ENCODE measurements at places on chromosomes 3 and 15.

- DNase-seq = no peak
These were observed 38.4 kb upstream of the CHD2 start for GRCh38 chr15:92861742-92862141.

DNA sequence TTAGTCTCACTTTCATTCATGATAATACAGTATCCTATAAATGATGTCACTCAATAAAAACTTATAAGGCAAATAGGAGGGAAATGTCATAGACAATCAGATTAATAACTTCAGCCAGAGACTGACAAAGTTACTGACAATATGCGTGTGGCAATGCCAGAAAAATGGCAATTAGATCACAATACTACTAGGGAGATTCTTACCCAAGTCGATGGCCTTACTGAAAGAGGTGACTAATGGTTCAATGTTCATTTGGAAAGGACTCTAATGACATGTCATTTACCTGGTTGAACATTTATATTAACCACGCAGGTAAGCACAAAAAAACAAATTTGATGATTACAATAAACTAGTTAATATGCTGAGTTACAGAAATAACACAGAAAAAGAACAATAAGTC is 45.9 kb upstream of the WDR5B start:
- DNase-seq = no peak

- no peak for DNase-seq
These were observed 60.5 kb downstream of the TLE3 start for GRCh38 chr15:70037292-70037640.

- DNase-seq = no peak
These were observed 36.3 kb upstream of the FBXL22 start for GRCh38 chr15:63560741-63561448.

GRCh38 chr15:75178171-75178937 is 23.3 kb upstream of the C15orf39 start:
- no peak for DNase-seq

- no peak for DNase-seq
These were observed 157.5 kb downstream of the MEGF11 start for GRCh38 chr15:66095871-66096687.

DNA sequence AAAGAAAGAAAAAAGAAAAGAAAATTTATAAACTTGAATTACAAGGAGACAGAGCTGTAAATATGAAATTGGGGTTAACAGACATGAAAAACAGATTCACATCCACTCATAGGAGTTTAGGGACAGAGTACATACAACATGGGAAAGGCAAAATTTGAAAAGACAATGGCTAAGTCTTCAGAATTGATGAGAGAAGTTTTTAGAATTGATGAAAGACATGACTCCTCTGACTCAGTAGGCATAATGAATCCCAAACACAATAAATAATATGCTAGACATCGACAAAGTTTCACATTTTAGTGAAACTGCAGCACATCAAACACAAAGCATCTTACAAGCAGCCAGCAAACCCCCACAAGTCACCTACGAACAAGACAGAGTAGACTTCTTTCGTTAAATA is 84.4 kb upstream of the MELTF start:
- DNase-seq = no peak

DNA sequence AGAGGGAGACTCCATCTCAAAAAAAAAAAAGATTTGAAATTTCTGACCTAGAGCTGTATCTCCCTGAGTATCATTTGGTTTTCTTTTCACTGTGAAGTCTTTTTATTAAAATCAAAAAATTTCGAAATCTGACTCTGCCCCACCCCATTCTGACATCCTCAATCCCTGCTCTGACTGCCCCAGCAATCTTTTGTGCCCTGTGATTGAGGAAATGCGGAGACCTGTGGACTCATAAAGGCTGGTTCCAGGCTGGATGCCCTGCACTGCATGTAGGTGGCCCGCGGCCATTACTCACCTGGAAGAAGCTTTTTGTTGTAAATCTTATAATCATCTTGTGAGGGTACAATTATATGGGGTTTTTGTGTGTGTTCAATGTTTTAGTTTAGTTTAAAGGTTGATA is 147.3 kb upstream of the SEMA6D start:
- DNase-seq = no peak

DNA sequence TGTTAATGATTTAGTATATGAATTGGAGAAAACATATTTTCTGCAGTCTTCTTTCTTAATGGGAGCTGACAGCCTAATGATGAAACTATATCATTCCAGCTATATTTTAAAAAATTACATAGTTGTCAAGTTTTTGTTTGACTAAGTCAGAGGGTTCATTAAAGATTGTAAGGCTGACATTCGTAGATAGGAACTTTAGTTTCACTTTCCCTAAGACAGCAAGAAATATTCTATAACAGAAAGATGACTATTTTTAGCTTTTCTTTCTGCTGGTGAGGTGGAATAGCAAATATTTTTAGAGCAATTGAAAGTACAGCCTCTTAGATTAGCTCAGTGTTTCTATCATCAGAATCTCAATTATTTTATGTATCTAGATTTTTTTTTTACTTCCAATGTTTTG is 60.2 kb downstream of the PIAS1 start:
- DNase-seq = no peak

GRCh38 chr15:40340740-40341400 is at the start of gene CCDC9B:
CCDC9B (minus strand) TSS chr15:40340939; CDS start chr15:40340819, 120 bp downstream.
- DNase-seq = peak; percentile 93

GRCh38 chr15:38696109-38696727 is 131.6 kb upstream of the RASGRP1 start:
- no peak for DNase-seq

DNA sequence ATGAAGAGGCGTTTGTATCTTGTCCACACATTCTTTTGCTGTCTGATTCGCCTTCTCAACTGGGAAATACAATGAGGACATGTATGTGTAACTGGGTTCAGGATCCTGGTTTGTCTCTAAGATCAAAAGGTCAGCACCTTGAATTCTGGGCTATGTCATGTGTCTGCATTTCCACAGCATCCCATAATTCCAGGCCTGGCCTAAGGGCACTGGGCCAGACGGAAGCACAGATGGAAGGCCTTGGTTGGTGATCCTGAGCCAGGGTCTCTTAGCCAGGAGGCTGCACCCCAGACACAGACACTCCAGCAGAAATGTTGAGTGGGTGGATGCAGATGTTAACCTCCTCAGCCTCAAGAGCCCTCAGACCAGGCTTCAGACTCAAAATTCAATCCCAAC is 23.7 kb upstream of the HERC1 start:
- DNase-seq = no peak

DNA sequence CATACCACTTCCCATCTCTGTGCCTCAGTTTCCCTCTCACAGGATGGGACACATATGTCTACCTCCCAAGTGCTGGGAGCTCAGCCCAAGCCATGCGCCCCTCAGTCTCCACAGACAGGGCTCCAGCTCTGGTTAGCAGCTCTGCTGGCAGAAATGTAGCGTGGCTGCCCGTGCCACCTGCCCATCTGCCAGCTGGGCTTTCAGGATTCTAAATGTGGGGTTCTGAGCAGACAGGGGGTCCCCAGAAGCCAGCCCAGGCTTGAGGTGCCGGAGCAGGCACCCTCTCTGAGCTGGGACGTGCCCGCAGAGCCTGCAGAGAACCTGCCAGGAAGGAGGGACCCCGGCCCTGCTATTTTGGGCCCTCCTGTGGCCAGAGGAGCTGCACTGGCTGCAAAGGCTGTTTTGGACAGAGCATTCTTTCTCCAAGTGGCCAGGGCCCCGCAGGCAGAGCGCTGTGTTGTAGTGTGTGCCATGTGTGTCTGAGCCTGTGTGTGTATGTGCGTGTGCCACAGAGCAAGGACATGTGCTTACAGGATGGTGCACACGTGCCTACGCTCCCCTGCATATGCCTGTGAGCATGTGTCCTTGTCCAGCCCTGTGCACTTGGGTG is 31.7 kb downstream of the PSTPIP1 start:
- DNase-seq = no peak

DNA sequence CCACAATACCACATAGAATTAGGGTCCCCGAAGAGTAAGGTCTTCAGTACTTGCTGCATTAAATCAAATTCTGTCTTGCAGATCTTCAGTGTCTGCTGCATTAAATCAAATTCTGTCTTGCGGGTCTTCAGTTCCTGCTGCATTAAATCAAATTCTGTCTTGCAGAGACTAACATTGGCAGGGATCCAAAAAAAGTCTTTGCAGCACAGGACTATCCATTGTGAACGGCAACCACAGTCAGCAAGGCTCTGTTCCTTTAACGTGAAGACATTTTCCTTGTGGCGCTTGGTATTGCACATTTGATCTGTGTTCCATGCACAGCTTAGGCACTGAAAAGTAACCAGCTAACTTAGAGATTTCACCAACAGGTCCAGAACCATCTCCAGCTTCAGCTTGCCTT is 46.8 kb upstream of the POMGNT2 start:
- DNase-seq = no peak

DNA sequence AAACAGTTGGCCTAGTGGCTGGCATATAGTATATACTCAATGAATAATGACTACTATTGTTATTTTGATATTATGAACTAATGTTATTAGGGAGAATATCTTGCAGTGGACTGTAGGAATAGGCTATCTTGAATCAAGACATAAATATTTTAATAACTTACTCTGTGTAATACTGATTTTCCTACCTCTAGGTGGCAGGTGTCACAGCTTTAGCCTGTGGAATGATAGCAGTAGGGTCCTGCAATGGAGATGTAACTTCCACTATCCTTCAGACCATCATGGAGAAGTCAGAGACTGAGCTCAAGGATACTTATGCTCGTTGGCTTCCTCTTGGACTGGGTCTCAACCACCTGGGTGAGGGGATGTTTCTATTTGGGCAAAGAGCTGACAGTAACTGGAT is 6.5 kb downstream of the PSMD2 start:
- DNase-seq = no peak

DNA sequence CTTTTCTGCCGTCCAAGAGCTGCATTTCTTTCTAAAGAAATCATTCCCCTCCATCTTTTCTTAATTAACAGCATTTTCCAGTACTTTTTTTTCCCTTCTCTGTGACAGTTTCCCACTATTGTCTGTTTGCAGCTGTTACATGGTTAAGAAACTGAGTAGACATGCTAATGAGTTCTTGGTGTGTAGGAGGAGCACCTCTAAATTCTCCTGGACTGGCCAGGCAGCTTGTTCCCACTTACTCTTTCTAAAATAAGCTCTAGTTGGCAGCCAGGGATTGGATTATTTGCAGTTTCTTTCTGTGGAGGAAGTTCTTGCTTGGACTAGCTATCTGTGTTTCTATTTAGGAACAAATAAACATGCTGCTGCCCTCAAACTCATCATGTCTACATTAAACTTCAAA is 235.1 kb upstream of the GAP43 start:
- DNase-seq = no peak

DNA sequence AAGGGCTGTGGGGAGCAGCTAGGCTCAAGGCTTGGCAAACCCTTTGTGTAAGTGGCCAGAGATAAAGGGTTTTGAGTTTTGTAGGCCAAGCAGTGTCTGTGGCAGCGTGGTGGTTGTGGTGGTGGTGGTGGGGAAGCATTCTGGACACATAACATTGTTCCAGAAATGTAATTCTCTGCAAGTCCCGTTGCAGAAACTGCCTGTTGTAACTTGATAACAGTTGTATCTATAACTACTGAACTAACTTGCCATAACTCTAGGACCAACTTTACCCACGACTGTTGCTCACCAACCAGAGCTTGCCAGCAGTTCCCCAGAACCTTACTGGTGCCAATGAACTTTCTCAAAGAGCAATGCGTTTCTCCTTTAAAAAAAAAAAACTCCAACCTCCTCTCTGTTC is 18.1 kb upstream of the TMEM40 start:
- DNase-seq = no peak

GRCh38 chr15:29102911-29103823 is 166.5 kb downstream of the NSMCE3 start:
- DNase-seq = no peak

GRCh38 chr3:189406148-189406547 is 225.0 kb upstream of the TP63 start:
- no peak for DNase-seq

DNA sequence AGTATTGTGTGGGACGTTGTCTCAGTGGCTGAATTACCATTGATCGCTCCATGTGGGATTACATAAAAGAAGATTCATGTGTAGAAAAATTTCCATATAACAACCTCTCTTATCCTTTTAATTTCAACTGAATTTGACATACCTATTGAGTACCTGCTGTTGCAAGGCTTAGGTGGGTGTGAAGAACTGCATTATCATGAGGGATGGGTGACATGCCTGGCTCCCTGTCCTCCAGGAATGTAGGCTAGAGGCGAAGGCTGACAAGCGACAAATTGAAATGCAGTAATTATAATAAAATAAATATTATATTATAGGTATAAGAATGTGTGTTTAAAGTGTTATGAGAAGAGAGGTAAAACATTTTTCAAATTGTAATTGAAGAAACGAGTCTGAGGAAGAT is 52.7 kb upstream of the SPESP1 start:
- no peak for DNase-seq

DNA sequence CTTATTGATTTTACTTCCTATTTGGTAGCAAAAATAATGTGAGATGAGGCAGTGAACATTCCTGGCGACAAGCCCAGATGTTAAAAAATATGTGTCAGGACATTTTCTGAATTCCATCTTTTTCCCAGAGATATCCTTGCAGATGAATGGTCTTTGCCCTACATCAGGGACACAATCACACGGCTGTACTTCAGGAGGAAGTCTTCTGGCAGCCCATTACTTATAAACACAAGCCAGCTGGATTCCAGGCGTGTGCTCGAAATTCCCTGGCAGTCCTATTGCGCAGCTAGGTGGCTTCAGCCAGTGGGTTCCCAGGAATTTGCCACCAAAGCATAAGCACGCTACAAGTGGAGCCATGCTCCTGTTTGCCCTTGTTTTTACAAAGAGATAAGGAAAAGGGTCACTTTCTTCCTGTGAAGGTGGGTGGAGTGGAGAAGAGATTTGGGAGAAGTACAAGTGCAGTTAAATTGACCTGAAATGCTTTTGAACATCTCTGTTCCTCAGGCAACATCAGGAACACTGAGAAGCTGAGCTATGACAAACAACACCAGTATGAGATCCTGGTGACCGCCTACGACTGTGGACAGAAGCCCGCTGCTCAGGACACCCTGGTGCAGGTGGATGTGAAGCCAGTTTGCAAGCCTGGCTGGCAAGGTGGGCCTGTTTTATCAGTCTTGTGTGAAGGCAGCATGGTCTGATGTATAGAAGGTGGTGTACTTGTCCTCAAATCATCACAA is 257.1 kb upstream of the TRIM42 start:
- no peak for DNase-seq

DNA sequence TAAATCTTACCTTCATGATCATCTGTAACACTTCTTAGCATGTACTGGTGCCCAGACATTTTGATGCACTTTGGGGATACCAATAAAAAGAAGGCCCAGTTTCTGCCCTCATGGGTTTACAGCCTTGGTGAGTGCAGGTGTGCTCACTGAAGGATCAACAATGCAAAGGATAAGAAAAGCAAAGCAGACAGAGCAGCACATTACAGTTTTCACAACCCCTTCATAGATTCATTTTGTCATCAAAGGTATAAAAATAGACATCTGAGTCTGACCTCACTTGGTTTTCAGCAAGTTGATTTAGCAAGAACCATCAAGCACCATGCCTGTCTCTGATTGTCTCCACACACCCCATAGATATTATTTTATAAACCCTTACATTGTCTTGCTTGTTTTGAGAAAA is 77.6 kb downstream of the BFSP2 start:
- DNase-seq = no peak

GRCh38 chr3:80663426-80663825 is 895.6 kb upstream of the ROBO1 start:
- DNase-seq = no peak

- DNase-seq = no peak
These were observed 459.2 kb upstream of the ARRDC4 start for GRCh38 chr15:97501291-97501690.

Measured in substantia nigra (tissue), 51 donors.